ENCODE measurements at places on chromosomes 4 and X.

DNA sequence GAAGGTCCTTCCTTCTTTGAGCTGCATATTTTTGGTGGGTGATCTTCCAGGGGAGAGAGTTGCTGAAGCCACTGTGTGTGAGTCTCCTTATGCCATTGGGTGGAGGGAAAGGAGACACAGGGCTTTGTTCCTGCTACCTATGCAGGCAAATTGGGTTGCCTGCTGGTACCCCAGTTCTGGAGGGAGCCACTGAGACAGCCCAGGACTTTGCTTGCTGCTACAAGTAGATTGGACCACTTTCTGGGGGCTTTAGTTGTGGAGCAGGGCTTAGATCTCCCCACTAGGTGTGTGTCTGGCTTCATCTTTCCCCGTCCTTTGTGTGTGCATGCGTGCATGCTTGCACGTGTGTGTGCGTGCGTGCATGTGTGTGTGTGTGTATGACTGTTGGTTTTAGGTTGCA is 10.0 kb downstream of the CITED1 start:
- no peak for DNase-seq

DNA sequence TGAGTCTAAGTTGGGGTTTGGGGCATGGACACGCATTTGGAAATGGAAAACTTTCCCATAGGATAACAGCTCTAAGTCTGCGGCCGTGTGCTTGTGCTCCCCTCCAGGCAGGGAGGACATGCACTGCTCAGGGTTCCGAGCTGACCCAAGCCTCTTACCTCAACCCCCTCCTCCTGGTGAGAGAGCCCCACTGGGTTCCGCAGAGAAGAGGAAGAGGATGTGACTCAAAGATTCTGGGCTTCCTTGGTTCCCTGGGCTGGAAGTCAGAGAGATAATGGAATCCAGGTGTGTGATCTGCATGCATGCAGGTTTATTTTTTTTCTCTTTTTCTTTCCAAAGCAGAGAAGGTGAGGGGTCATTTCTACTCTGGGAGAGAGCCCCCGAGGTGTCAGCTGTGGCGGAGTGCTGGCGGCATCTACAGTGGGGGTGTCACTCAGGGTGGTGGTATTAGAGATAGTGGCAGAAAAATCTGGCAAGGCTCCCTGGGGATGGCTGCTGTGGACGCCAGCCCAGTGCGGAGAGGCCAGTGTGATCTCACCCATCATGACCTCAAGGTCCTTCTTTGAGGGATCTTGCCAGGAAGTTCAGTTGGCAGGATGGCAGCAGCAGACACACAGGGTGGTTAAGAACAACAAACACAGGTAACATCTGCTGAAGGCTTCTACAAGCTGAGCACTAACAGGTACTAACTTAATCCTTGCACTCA is 168.7 kb upstream of the HAND2 start:
- no peak for DNase-seq

- no peak for DNase-seq
These were observed 471.2 kb downstream of the GASK1B start for GRCh38 chr4:157701695-157701994.

GRCh38 chr4:112604589-112604988 is 32.1 kb downstream of the ZGRF1 start:
- DNase-seq: no peak

GRCh38 chrX:87706134-87706533 is 188.5 kb downstream of the KLHL4 start:
- DNase-seq: no peak

Measured in stimulated activated CD8-positive, alpha-beta memory T cell treated with anti-CD3 and anti-CD28 coated beads, Interleukin-4, amount 100 ng/mL, for 1 hour (primary cell).